ENCODE measurements at places on chromosomes 2 and 18. TPM values are rescaled to one million over a fixed set of nuclear protein-coding genes. Genes with fewer than 3 reads are reported as not detected.

SPEG gene
- total RNA-seq = 122 TPM

SLC9A4 gene
- total RNA-seq = not detected

DOCK10 gene
- total RNA-seq = 4.8 TPM

TMEM37 gene
- 8.0 TPM for total RNA-seq

DNA sequence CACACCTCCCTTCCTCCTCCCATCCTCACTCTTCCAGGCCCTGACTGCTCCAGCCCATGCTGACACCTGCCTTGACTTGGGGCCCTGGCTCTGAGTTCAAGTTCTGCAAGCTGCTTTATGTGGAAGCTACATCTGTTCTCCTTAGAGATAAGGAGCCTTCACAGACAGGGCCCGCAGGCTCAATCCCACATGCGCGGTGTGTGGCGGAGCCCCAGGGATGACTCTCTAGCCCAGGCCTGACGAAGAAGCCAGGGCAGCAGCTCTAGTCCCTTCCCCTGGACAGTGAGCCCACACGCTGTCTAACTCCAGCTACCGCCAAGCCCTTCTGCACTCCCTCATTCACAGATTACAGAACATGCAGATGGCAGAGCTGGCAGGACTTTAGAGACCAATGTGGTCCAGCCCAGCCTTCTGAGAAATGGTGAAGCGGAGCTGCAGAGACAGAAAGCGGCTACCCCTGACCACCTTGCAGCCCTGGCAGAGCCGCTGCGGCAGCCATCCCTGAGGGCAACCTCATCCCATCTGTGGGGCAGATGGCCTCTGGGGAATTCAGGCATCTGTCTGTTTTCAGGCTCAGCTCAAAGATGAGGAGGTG is 304.3 kb downstream of the CELF4 start:
- no peak for DNase-seq

DNA sequence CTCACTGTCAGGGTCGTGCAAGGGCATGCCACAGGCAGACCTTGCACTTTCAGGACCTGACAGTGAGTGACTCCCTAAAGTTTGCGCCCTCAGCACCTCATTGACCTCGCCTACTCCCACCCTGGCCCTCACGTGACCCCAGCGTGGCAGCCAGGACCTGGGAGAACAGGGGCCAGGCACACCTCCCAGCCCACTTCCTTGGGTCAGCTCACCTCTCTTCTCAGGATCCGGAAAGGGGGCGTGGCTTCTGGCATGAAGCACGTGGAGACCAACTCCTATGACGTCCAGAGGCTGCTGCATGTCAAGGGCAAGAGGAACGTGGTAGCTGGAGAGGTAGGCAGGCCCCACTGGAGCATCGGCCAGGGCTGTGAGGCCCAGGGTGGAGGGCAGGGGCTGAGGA is 8.8 kb downstream of the VIL1 start:
- DNase-seq = no peak

DNA sequence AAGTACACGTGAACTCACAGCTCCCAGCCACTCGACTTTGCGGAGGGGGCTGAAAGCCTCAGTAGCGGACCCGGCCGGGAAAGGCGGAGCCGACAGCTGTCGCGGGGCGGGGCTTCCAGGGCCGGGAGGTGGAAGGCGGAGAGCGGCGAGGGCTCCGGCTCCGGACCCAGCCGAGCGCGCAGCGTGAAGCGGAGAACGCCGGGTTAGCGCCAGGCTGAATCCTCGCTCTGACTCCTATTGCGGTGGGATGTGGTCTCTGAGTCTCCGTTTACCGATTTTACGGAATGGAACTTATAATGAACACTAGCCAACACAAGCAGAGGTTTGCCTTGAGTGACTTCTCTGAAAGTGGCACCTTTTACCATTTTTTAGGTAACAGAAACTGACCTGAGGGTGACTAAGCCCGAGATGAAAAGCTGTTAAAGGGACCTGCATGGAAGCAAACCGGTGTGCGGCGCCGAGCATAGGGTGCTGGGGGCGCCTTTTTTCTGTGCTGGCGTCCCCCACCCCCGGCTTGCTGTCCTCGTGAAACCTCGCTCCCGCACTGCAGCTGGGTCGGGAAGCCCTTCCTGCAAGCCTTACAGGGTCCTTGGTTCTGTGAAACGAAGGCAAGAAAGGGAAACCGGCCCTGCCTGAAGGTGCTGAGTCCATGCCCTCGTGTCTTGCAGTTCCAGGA is 72.9 kb downstream of the EN1 start:
- peak; percentile 75 for DNase-seq

GRCh38 chr2:38690499-38691420 is 24.8 kb downstream of the GALM start:
- DNase-seq = no peak

- no peak for DNase-seq
These were observed 253.2 kb upstream of the COL3A1 start for GRCh38 chr2:188720811-188721605.

DNA sequence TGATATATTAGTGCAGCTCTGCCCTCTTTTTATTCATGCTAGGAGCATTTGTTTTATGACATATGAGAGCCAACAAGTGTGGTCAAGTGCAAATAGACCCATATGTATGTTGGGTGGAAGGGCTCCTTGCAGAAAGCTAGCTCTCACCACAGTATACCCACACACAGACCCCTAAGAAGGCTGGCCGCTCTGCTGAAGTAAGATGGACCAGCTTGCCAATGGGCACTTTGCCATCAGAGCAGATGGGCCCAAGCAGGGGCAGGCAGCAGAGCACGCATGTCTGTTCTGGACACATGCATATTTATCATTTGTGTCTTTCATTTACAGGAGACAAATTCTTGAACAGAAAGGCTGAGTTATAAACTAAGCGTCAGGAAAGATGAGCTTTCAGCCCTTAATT is 187.5 kb upstream of the DTNA start:
- no peak for DNase-seq

DNA sequence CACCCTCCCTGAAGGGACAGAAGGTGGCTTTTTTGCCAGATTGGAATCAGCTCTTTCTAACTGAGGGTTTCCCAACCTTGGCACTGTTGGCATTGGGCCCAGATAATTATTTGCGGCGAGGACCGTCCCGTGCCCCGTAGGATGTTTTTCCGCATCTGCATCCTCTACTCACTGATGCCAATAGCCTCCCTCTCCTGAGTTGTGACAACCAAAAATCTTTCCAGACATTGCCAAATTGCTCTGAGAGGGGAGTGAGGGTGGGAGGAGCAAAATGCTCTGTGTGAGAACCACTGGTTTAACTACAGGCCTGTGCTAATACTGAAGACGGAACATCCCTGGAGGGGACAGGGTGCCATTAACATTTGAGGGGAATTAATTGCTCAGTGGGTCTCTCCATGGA is 33.6 kb upstream of the GLI2 start:
- no peak for DNase-seq

All from right cardiac atrium (tissue), 5 donors.